ENCODE measurements at places on chromosomes 3 and 15. TPM values are rescaled to one million over a fixed set of nuclear protein-coding genes. Genes with fewer than 3 reads are reported as not detected.

DNA sequence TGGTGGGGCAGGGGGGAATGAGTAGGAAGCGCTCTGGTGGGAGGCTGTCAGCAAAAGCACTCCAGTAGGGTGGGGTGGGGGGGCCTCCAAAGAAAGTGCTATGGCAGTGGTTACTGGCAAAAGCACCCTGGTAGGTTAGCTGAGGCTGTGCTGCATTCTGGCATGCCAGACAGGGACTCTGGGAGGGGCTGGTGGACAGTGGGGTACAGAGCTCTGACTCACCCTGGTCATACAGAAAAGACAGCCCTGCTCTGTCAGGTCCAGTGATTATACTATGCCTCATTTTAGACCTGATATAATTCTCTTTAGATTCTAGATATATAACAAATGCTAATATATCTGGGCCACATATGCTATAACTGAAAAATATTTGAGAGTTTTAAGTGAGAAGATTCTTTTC lies 82.8 kb upstream of the CPNE4 start:
- no peak for DNase-seq

- DNase-seq, result peak; percentile 28
Observed at GRCh38 chr15:31867536-31868442, 162.5 kb upstream of the CHRNA7 start.

The FOXB1 gene
- not detected for total RNA-seq

The ACKR2 gene
- not detected for total RNA-seq

DNA sequence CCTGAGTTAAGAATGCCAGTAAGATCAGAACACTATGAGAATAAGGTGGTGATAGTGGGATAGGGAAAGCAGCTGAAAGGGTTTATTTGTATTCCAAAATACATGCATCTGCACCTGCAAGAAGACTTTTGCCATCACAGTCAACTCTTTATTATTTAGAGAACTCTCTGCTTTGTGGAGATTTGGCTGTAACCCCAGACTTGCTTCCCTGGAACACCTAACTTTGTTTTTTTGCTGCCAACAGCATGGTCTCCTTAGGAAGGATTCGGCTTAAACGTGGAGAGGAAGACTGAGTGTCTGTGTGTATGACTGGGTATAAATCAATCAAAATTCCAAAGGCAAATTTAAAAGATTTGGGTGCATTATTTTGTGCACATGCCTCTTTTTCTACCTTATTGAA lies 21.6 kb upstream of the SLITRK3 start:
- DNase-seq, result no peak

GRCh38 chr3:37901721-37902120 lies 40.0 kb downstream of the CTDSPL start:
- no peak for DNase-seq

DNA sequence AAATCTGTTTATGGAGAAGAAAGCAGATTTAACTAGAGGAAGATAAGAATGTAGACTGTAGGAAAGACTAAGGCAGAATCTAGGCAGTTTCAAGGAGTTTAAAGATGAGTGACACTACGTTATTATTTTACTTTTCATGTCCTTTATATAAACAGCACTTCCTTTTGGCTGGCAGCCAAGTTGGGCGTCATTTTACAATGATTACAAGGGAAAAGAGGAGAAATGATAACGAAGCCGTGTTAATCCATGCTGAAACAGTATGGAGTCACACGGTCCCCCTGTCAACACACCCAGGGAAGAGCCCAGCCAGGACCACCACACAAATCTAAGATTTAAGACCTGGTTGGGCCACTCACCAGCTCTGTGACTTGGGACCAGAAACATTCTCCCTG lies 83.7 kb upstream of the NEO1 start:
- no peak for DNase-seq

DNA sequence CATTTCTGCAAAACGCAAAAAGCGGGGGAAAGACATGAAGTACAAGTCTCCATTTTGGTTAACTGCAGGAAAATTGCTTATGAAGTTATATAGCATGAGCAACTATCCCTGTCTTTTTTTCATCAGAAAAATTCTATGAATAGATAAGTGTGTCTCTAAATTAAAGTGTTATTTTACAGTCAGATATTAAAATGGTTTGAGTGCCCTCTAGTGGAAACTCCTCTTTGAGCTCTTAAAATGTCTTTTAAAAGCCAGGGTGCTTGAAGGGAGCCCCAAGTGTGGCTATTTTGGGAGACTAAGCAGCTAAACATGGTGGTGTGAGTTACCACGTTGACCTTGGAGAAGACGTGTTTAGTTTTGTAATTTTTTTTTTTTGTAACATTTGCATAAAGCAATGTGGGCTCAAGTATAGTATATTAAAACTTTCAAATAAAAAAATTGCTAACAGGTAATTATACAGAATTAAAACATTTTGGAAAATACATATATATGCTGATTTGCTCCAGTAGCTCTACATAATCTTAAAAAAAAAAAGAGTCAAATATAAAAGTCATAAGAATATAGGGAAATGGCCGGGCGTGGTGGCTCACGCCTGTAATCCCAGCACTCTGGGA lies 77.2 kb downstream of the PPP2R3A start:
- DNase-seq, result peak; percentile 19

DNA sequence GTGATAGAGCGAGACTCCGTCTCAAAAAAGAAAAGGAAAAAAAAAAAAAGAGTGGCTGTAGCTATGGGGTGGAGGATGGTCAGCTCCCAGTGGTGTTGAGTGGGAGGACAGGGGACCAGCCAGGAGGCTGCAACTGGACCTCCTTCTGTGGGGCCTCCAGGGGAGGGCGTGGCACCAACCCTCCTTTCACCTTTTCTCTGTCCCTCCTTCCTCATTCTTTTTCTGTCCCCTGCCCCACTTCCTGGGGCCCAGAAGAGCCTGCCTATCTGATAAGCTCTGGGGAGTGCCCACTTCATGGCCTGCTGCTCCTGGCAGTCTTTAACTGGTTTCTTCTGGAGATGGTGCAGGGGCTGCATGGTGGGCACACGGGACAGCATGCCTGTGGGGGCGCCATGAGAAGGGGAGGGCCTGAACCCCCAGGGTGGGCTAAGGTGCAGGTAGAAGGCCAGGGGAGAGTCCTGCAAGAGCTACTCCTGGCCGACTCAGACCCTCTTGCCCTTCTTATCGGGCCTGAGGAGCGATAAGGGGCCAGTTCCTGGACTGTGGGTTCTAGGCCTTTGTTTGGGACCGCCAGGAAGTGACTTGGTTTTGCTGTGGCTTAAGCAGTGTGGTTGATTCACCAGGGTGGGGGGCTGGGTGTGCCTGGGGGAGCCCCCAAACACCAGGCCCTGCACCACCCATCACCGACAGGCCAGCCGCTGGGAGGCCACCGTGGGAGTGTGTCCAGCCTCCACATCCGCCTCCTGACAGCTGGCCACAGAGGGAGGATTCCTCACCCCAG lies 49.4 kb upstream of the FLNB start:
- DNase-seq, result no peak

Measured in H4 (cell line).